ENCODE measurements at places on chromosomes 12 and 14.

GRCh38 chr12:104637604-104638003 is 180.9 kb downstream of the CHST11 start:
- DNase-seq = no peak

GRCh38 chr12:117686911-117687377 is 281.8 kb downstream of the KSR2 start:
- no peak for DNase-seq

GRCh38 chr14:77872983-77873382 is 73.1 kb downstream of the ADCK1 start:
- DNase-seq = no peak

GRCh38 chr14:100786131-100786530 is 39.8 kb upstream of the MEG3 start:
- no peak for DNase-seq

DNA sequence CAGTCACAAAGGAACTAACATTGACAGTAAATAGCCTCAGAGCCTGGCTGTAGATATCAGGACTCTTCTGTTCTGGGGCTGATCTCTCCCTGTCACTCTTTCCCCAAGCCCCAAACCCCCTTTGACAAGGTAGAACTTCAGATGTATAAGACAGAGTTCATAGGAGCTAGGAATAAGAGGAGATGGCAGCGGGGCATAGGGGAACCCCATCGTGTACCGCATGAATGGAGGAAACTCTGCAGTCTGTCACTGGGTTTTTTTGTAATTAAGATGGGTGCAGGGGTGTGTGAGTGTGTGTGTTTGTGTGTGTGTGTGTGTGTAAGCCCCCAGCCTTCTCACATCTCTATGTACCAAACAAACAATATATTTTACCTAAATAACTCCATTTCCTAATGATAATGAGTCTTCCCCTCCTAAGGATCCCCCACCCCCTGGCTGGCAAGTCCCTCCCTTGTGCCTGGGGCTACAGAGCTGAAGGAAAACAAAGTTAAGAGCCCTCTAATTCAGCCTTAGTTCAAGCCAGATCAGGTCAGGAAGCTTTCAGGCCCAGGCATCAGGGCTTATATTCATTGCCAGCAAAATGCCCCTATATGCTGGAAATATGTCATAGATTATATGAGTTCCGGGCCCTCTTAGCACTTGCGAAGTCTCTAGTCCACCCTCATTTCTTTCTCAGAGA is 9.1 kb upstream of the HOXC4 start:
- no peak for DNase-seq

GRCh38 chr14:83711046-83711445 is 1818.9 kb upstream of the FLRT2 start:
- no peak for DNase-seq

All from effector memory CD8-positive, alpha-beta T cell (primary cell).